ENCODE measurements at places on chromosomes 3 and 15.

- no peak for DNase-seq
Measured at GRCh38 chr15:98580572-98580971, 67.8 kb upstream of the IGF1R start.

DNA sequence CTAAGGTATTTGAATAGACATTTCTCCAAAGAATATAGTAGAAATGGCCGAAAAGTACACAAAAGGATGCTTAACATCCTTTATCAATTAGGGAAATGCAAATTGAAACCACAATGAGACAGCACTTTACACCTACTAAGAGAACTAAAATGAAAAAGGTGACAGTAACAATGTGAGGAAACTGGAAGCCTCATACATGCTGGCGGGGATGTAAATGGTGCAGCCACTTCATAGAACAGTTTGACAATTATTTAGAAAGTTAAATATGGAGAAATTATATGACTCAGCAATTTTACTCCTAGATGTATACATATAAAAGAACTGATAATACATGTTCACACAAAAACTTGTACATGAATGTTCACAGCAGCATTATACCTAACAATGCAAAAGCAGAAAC lies 13.4 kb downstream of the SPICE1 start:
- DNase-seq = no peak

DNA sequence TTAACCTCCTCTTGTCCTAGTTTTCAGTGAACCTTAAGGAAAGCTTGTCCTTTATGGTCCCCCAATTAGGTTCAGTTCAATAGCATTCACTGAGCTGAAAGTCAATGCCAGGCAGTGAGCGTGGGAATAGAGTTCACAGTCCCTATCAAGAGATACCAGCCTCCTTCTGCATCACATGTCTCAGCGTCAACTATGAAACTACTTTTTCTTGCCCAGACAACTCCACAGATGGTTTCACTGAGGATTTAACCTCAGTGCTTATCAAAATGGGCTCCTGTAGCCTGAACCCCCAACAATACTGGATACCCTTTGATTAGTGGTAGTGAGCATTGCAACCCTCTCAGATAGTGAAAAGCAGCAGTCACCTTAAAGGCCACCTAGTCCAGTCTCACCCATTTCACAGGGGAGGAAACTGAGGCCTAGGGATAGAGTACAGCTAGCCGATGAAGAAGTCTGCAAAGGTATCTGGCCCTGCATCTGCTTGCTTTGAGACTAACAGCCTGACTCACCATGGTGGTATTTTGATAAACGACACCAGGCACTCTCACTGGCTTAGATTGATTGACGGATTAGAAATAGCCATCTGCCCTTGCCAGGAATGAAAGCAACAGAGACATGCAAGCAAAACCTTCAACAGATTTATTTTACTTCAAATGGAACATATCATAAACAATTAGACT lies 1.6 kb upstream of the UBA3 start:
- DNase-seq = no peak

DNA sequence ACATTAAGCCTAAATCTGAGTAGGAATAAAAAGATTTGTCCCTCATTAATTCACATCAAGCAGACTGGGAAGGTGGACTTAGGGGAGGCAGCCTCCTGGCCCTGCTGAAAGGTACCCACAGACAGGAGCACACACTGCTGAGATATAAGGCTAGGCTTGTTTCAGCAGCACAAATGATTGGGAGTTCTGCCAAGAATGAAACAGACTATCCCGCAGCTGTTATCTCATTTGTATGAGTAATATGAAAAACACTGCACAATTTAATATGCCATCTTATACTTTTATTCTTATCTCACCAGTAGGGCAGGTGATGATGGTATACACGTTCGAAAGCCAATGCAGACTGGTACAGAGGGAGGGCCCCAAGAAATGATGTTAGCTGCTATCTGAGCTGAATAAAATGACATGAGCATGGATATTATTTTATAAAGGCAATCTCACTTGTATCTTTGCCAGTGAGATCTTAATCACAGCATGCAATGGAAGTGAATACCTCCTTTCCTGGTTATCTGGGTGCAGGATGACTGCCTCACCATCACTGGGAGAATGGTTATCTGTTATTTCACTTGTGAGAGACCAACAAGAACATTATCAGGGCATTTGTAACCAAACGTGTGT lies 258.7 kb upstream of the PPP2R3A start:
- DNase-seq = no peak

GRCh38 chr3:65595222-65596028 lies 443.3 kb downstream of the MAGI1 start:
- DNase-seq = no peak

DNA sequence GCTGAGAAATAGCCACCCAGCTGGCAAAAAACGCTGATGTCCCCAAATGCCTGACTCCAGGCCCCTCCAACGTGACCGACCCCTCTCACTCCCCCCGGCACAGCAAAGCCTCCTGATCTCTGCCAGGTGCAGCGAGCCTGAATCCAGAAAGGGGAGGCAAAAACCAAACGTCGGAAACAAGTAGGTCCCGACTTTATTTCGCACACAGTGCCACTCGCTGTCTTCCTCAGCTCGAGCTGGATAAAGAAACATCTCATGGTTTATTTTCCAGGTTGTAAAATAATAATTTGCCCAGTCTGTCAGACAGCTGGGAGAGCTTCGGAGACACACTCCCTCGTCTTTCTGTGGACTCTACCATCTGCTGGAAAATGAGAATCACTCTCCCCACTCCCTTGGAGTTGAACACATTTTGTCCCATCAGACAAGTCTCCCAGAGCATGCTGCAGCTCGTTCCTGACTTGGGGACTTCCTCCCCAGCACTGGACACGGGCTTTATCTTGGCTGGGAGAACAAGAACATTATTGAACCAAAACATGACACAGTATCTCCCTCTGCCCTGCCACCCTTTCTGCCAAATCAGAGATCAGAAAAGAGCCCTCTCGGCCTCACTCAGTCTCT lies 142.8 kb downstream of the NUP210 start:
- no peak for DNase-seq

- DNase-seq = no peak
Measured at GRCh38 chr3:11438646-11439045, 166.4 kb downstream of the ATG7 start.

- DNase-seq = no peak
Measured at GRCh38 chr3:128423525-128424147, 43.1 kb downstream of the DNAJB8 start.

GRCh38 chr3:86594838-86595237 lies 396.1 kb downstream of the VGLL3 start:
- DNase-seq = no peak

GRCh38 chr3:30467596-30468238 lies 138.7 kb upstream of the TGFBR2 start:
- no peak for DNase-seq

GRCh38 chr3:33439546-33440327 lies 468 bp downstream of the UBP1 start:
- DNase-seq = peak; percentile 44

DNA sequence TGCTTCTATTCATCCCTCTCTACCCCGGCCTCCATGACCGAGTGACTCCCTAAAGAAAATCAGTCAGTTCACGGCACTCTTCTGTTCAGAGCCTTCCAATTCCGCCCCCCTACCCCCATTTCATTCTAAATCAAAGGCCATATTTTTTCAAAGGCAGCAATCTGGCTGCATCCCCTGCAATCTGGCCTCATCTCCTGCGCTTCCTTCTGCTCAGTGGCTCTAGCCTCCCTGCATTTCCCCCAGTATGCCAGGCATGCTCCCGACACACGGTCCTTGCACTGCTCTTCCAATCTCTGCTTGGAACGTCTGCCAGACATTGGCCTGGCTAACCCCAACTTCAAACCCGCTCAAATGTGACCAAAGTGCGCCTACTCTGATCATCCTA lies 67.7 kb downstream of the EXOG start:
- DNase-seq = no peak

- no peak for DNase-seq
Measured at GRCh38 chr15:73924171-73924921, 1.9 kb upstream of the LOXL1 start.

DNA sequence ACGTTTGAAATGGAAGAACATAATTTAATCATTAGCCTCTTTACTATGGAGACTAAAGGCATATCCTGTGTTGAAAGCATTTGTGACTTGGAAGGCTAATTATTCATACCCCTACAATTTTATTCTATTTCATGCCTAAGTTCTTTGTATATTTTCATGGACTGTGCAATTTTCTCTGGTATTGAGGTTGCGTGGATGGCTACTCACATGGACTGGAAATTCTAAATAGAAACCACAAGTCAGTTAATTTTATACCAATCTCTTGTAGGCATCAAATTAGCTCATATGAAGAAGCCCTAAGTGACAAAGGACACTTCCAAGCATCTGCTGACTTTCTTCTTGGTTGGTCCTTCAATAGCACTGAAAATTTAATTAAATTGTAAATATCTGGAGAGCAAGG lies 1353.5 kb downstream of the ROBO1 start:
- DNase-seq = no peak

DNA sequence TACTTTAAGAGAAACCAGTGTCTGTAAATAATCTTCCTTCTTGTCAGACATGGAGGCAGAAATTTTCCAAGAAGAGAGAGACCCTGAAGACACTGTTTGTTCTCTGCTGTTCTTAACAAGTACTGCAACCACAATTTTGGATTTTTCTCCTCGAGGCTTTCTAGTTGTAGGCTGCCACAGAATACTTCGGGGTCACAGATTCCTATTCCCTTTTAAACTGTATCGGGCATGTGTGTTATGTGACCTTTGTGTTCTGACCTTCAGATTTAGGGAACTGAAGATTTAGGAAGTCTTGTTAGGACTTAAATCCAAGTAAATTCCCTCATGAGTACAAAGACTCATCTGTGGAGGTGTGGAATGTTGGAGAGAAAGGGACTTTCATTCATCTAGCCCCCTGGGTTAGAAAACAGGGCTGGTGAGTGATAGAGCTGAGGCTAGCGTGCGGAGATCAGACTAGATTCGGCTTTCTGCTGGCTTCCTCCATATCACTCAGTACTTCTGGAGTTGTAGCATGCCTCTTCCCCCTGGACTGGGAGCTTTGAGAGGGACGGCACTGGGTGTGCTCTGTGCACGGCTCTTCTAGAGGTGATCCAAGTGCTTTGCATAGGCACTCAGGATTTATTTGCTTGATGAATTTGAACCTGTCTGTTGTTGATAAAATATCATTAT lies 237.0 kb downstream of the LPP start:
- DNase-seq = no peak

DNA sequence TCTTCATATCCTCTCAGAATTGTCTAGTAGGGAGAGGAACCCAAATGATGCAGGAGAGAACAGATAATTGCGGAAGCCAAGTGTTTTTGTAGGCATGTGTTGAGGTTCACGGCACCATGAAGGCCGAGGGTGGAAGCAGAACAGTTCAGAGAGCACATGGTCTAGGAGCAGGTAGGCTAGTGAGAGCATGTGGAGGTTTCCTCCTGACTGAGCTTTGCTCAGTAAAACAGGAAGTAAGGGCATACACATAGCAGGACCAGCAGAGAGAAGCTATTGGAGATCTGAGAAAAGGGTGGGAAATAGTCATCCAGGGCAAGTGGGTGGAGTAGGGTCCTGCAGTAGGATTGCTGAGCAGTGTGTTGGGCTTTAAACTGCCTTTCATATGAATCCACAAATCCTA lies 491.1 kb downstream of the FHIT start:
- no peak for DNase-seq

DNA sequence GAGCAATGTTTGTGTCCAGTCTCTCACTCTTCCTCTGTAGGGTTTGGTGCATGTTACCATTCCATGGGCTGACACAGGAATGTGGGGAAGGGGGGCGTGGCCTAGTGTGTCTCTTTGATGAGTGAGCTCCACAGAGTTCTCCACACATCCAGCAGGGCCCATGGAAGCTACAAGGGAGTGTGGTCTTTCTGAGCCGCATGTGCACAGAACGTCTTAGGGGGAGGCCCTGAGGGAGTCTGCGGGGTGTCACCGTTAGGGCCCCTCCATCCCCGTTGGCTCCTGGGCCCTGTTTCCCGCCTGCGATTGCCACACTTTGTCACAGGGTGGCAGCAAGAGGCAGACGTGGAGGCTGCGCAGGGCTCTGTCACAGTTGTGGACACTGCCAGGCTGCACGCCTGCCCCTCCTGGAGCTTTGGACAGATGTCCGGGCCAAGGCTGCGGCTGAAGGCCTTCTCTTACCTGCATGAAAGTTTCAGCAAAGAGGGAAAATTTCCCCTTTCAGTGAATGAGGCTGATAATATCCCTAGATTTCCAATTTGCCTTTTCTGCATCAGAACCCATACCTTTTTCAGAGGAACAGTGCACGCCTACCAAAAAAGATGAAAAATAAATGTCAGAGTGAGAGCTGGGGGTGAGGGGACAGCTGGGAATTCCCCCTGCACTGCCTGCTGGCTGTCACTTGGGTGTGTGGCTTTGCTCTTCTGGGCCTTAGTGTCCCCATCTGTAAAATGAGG lies 24.3 kb downstream of the CACNA2D3 start:
- DNase-seq = peak; percentile 62

GRCh38 chr15:51126842-51127241 lies 32.1 kb upstream of the TNFAIP8L3 start:
- no peak for DNase-seq

DNA sequence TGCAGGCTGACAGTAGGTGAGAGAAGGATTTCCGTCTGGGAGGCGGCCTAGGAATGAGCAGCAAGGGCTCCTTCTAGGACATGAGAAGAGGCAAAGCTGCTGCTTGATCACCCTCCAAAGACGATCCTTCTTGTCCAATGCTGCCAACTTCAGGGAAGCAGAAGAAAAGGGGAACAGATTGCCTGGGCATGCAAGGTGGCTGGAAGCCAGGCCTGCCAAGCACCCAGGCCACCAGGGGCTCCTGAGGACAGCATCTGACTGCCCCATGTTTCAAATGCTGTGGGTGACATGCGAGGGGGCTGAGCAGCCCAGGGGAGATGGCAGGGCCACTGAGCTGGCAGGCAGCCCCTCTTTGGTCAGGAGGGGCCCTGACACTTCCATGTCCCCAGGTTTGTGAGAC lies 3.3 kb upstream of the GRIP2 start:
- no peak for DNase-seq

GRCh38 chr15:73424506-73424905 lies 18.5 kb upstream of the REC114 start:
- no peak for DNase-seq

GRCh38 chr15:71079208-71080044 lies 35.8 kb upstream of the THSD4 start:
- no peak for DNase-seq
